ENCODE measurements at places on chromosomes 3 and 15.

- no peak for DNase-seq
Measured at GRCh38 chr3:98786364-98787006, 23.3 kb downstream of the ST3GAL6 start.

- DNase-seq = no peak
Measured at GRCh38 chr15:38005953-38006808, 71.7 kb downstream of the TMCO5A start.

- DNase-seq = no peak
Measured at GRCh38 chr15:38508647-38509046, 54.7 kb downstream of the FAM98B start.

DNA sequence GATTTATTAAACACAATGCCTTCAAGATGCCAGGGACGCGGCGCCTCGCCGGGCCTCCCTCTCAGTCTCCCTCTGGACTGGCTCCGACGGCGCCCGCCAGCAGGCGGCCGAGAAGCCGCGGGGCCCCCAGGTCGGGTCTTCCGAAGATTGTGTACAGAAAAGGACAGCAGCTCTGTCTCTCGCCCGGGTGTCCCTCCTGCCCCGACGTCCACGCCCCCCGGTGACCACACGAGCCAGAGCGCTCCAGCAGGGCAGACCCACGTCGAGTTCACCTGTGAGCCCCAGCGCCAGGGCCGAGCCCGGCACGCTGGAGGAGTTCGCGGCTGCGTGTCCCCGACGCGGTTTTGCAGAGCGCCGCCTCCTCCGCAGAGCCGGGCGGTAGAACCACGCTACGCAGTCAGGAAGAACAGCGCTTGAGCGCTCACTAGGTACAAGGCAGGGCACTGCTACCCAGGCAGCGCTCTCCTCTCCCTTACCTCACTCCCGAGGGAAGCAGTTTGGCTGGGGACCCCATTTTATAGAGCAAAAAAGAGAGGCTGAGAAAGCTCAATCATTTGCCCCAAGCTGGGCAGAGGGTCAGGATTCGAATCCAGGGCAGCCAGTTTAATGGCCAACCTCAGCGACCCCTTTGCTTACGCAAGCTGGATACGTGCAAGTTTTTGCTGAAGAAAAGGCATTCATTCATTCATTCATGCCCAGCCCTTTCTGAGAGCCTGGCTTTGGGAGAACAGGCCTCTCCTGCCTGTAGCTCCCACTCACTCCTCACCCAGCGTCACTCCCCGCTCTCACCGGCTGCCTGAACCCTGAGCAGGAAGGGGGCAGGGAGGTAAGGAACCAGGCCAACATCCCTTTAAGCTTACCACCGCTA is 3.0 kb upstream of the TLE3 start:
- DNase-seq = peak; percentile 28

GRCh38 chr15:77663256-77663655 is 30.5 kb upstream of the LINGO1 start:
- no peak for DNase-seq

DNA sequence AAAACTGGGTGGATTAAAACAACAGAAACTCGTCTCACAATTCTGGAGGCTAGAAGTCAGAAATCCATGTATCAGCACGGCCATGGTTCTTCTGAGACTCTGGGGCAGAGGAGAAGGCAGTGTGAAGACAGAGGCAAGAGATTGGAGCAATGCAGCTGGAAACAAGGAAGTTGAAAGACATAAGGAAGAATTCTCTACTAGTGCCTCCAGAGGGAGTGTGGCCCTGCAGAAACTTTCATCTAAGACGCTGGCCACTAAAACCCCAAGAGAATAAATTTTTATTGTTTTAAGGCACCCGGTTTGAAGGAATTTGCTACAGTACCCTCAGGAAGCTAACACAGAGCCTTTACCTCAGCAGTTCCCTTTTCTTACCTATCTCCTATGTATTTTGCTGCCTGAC is 1012.2 kb upstream of the CADM2 start:
- peak; percentile 38 for DNase-seq

DNA sequence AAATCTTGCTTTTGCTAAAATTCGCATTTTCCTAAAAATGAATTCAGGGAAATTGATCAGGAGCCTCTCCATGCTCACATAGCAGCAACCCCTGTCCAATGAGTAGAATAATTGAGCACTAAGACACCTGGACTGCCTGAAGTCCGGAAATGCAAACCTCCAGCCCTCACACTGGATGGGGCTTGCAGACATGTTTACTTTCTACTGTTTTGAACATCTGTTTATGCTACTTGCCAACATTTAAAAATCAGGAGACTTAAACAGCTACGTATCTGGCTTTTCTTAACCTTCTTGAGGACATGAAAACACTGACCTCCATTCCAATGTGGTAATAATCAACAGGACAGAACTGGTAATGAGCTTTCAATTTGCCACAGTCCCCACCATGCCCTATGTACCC is 184.4 kb downstream of the SHOX2 start:
- no peak for DNase-seq

DNA sequence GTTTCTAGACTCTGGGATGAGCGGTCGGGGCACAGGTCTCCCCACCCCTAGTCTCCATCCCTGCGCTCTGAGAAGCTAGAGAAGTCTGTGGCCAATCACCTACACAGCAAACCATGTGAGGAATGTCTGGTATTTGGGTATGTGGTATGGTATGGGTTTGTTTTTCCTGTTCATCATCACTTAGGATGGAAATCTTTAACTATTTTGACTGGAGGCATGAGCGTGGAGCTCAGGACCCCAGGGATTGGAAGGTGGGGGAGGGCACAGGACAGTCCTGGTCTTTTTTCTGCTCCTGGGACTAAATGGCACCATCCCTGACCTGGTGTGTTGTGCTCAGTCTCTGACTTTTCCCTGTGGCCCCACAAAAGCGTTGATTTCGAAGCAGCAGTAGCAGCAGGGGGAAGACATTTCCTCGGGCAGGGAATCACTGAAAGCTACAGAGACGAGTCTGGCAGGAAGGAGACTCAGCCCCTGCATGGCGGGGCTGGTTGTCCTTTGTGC is 191.7 kb upstream of the TPM1 start:
- DNase-seq = peak; percentile 97

- no peak for DNase-seq
Measured at GRCh38 chr3:169891886-169892285, 19.5 kb upstream of the SAMD7 start.

DNA sequence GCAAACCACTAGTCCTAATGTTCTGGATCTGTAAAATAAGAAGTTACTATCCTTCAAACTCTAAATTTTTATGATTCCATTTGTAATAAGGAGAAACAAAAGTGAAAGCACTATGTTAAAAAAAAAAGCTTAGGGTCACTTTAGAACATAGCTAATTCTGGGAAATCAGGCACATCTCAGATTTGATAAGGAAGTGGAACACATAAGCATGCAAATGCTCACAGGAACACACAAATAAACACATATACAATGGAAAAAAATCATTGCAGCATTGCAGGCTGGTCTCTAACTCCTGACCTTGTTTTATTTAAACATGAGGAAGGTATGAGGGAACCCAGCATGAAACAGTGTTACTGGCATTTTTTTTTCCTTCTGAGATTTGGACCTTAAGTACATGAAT is 63.2 kb upstream of the TNFSF10 start:
- no peak for DNase-seq

DNA sequence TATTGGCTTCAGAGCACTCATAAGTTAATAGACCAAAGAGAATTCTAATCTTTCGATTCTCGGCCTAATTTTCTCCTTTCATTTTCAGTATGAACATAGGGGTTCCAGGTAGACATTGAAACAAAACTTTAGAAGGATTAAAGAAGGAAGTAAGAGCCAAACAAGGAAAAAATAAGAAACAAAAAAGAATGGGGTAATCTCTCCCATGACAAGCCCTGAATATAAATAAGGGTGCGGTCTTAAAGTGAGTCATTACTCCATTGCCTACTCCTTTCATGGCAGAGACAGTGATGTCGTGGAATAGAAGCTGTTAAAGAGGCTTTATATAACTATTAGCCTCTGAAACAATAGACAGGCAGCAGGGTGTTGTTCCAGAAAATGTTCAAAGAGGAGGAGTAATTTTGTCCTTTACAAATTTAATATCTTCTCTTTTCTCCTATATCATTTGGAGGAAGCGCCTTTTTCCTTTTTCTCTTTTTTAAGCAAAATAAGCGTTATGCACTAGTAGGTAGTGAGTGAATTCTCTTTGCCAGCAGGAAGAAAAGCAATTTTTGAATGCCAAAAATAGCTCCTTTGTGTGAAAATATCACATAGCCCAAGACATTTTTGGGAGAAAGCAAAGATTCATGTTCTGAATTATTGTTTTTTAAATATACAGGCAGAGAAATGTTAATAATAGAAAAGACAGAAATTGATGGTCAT is 607.9 kb upstream of the KCNMB2 start:
- DNase-seq = no peak
